ENCODE measurements at places on chromosomes 12 and 14.

DNA sequence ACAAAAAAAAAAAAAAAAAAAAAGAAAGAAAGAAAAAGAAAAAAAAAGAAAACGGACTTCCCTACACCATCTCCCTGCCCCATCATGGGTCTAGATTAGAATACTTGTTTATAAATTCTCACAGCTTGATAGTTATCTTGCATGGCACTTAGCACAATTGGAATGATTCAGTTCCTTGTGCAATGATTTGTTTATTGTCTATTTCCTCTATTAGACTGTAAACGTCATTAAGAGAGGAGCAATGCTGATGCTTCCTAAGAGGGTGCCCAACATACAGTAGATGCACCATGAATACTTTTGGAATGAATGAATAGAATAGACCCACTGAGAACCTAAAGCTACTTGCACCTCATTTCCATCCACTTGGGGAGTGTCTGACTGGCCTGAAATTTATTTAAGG, 40.8 kb downstream of the PAX9 start:
- DNase-seq, result no peak

GRCh38 chr12:51630986-51631385, 40.0 kb downstream of the SCN8A start:
- no peak for DNase-seq

- DNase-seq, result no peak
Measured at GRCh38 chr12:16076970-16077522, 165.9 kb downstream of the DERA start.

- DNase-seq, result no peak
Measured at GRCh38 chr14:23076785-23077408, 18.0 kb downstream of the ACIN1 start.

DNA sequence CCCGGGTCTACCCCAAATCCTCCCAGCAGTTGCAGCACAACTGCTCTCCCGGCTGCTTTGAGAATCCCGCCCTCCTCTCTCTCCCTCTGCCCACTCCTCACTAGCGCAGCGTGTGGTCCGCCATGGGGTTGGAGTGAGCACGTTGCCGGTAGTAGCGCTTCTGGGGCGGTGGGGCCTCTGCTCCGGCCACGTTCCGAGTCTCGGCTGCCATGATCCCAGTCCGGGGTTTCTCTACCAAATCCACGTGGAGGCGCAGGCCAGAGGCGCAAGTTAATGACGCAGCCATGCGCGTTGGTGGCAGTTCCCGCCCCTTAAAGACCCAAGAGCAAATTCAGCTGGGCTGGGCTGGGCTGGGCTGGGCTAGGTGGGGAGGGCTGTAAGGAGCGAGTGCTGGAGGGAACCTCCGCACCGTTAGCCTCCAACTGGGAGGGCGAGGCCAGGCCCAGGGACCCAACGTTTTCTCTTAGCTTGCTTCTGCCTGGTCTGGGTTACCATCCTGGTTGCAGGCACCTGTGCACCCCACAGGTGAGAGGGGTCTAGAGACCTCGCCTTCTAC, at the start of gene METTL1:
Gene METTL1, minus strand, starts transcription at position 233 of the 556 bp plus-strand sequence. Its CDS starts 22 bp downstream, at position 211.
- DNase-seq, result peak; percentile 66

DNA sequence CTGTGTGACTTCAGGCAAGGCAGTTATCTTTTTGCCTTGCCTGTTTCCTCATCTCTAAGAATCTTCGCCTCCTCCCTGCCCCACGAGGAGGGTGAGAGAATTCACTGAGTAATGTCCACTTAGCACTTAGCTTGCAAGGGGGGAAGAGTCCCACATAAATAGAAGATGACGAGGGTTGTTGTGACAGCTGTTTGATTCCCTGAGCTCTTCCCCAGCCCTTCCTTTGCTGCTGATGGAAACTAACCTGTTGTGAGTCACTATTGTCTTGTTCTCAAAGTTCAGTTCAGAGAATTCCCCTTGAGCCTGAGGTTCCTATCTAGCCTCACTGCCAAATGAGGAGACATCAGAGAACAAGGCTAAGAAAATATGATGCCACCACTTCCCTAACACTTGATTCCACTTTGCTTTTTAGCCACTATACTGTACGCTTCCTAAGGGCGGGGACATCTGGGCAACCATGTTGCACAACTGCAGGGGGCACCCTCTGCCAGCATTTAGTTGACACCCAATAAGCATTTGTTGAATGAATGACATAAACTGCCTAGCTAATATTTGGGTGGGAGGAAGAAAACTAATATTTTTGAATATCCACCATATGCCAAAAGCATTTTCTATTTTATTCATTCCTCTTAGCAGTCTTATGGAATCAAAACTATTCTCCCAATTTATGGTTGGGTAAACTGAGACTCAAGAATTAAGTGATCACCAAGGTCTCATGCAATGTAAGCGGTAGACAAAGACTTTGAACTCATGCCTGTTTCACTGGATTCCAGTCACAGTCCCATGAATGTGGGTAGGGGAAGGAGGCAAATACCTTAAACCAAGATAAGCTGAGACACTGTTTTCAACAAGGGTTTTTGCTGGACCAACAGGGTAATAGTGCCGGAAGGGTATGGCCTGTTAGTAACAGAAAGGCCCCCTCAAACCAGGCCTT, 77.6 kb downstream of the ZFP36L1 start:
- no peak for DNase-seq

DNA sequence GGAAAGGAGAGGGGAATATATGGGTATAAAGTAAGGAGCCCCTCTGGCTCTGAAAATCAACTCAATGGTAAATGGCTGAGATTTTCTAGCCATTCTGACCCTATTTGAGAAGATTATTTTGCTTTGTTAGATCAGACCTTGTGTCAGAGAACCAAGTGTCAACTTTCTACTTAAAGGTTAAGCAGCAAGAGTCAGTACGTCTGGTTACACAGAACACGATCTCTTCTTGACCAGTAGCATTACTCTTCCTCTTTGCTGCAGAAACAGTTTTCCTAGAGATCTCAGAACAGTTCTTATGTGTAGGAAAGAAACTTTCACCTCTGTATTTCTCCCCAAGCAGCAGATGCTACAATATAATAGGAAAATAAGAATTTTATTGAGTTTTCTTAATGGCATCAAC, 47.4 kb upstream of the BTG1 start:
- DNase-seq, result no peak

- DNase-seq, result no peak
Measured at GRCh38 chr12:124734224-124734788, 129.4 kb downstream of the SCARB1 start.

- DNase-seq, result no peak
Measured at GRCh38 chr14:61125041-61125866, 144.2 kb downstream of the SLC38A6 start.

- no peak for DNase-seq
Measured at GRCh38 chr12:65903691-65904383, 79.6 kb downstream of the HMGA2 start.

GRCh38 chr12:19183121-19183838, 53.7 kb downstream of the PLEKHA5 start:
- no peak for DNase-seq

DNA sequence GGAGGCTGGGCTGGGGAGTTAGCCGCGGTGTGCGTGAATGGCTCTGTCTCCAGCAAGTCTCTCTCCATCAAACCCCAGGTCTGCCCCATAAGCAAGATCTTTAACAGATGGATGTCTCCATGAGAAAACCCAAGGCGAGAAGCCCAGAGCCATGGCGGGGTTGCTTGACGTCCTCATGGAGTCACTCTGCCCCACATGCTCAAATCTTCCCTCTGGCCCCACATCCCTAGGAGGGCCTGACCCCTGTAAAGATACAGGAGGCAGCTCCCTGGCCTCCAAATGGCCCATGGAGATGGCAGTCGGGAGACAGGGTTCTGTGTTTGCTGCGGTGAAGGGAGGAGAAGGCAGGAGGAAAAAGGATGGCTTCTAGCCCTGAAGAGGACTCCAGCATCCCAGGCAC, 49.3 kb downstream of the C14orf132 start:
- no peak for DNase-seq

DNA sequence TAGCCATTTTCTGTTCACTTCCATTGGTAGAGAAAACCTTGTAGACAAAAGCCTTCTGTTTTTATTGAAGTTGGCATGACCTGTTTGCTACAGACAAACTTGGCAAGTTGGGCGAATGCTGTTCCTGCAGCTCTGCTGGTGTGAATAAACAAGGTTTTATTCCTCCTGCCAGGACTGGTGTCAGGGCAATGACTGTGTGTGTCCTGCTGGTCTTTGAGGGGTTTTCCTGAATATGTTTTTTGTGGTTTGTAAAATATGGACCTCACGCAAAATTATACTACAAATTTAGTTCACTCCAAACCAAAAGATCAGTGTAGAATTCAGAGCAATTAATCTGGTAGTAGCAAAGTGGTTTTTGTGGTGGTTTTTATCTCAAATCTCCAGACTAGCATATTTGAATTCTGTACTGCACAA, 140.8 kb downstream of the ERC1 start:
- no peak for DNase-seq

GRCh38 chr12:1984759-1985158, 19.5 kb downstream of the DCP1B start:
- no peak for DNase-seq

DNA sequence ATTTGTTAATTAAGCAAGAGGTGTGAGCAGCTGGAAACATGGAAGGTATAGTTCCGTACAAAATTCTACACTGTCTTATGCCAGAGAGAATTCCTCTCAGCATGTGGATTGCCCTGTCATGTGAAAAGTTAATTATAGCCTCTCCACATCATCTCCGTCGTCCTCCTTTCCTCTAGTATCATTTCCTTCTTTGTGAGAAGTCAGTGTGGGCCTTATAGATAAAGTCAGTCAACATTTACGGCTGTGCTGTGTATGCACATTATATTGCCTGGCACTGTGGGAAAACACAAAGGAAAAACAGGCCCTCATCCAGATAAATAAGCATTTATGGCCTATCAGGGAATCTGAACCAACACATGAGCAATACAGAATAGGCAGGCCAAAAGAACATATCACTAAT, 236.6 kb downstream of the SEC23A start:
- no peak for DNase-seq
